ENCODE measurements at places on chromosomes 7 and 10.
A peak's percentile ranks its signal among the peaks of the same experiment; 100 is the strongest.

- no peak for DNase-seq
These were observed 83.5 kb downstream of the MYL10 start for GRCh38 chr7:101545441-101546190.

GRCh38 chr10:80442879-80443278 lies 11.2 kb upstream of the TSPAN14 start:
- peak; percentile 51 for DNase-seq

DNA sequence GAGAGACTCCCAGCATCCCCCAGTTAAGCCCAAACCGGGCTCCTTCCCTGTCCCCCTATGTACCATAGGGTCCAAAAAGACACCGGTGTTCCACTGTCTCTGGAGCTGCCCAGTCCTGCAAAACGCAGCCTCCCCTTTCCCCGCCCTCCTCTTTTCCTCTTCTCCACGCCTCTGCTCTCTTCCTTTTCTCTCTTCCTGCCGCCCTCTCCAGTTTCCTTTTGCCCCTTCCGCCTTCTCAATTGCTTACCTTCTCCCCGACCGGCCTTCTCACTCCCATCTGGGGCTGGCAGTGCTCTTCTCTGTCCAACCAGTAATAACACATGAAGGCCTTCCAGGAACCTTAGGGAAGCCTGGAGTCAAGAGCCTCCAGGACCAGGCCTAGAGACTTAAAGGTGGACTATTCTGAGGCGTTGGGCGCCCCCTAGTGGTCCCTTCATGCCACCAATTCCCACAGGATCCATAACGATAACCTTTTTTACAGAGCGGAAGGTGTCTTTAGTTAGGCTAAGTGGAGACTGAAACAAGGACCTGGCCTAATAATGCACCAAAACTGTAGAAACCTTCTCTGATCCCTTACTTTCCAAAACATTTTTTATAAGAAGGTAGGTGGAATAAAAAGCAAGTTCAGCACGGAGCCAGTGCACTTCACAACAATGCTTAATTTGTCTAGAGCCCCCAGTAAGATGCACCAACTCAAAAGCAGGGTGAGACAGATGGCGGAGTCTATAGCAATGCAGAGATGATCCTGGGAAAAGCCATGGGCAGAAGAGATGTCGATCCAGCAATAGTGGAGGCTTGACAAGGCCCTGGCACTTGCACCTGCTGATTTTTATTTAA lies 27.2 kb upstream of the MSRB2 start:
- DNase-seq, result peak; percentile 27

GRCh38 chr10:21599582-21599981 lies 65.5 kb downstream of the MLLT10 start:
- no peak for DNase-seq

GRCh38 chr7:125218076-125218475 lies 288.5 kb upstream of the POT1 start:
- DNase-seq, result no peak

DNA sequence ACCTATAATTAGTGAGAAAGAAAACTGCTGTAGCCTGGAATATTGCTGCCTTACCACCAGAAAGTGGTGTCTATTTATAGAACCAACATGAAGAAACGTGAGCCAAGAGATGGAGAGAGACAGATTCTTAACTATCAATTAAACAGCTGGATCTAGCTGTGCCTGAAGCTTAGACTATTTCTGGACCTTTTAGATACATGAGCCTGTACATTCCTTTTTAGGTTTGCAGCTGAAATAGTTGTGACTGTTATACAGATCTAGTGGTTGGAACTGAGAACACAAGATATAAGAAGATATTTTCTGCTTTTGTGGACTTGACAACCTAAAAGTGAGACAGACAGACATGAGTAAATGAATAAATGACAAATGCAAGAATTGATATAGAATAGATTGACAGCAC lies 73.4 kb downstream of the CDK14 start:
- no peak for DNase-seq

DNA sequence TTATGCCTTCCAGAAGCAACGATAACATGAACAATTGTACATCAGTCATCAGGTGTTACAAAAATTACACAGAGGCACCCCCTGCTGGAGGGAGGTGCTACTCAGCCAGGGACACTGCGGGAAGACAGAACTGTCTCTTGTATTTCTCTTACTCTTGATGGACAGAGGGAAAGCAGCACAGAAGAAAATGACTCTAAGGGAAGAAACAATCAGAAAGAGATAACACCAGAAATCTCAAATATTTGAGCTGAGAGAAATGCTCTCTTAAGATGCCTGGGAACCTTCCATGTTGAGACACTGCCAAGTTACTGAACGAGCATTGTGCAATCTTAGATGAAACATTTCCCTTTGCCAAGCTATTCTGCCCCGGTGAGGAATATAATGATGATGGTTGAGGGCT lies 227.6 kb upstream of the NPSR1 start:
- DNase-seq, result peak; percentile 25

GRCh38 chr7:37341033-37341630 lies 107.5 kb downstream of the ELMO1 start:
- DNase-seq, result no peak
